ENCODE measurements at places on chromosomes 2 and 18. TPM values are rescaled to one million over a fixed set of nuclear protein-coding genes. Genes with fewer than 3 reads are reported as not detected.

DNA sequence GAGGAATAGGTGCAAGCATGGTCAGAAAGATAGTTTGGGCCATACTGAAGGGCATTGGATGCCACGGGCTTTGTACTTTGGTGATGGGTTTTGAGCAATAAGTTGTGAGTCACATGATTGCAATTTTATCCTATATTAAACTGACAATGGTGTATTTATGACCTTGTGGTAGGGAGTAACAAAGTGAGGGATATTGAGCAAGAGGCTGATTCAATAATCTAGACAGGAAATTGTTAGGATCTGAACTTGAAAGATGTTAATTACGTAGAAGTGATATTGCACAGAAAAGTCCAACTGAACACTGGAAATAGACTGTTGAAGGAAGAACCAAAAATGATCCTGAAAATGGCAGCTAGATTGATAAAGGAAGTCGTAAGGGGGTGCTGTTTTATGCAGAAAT lies 46.6 kb upstream of the TCF4 start:
- no peak for DNase-seq

The ZSCAN30 gene
- total RNA-seq: 19.5 TPM

DNA sequence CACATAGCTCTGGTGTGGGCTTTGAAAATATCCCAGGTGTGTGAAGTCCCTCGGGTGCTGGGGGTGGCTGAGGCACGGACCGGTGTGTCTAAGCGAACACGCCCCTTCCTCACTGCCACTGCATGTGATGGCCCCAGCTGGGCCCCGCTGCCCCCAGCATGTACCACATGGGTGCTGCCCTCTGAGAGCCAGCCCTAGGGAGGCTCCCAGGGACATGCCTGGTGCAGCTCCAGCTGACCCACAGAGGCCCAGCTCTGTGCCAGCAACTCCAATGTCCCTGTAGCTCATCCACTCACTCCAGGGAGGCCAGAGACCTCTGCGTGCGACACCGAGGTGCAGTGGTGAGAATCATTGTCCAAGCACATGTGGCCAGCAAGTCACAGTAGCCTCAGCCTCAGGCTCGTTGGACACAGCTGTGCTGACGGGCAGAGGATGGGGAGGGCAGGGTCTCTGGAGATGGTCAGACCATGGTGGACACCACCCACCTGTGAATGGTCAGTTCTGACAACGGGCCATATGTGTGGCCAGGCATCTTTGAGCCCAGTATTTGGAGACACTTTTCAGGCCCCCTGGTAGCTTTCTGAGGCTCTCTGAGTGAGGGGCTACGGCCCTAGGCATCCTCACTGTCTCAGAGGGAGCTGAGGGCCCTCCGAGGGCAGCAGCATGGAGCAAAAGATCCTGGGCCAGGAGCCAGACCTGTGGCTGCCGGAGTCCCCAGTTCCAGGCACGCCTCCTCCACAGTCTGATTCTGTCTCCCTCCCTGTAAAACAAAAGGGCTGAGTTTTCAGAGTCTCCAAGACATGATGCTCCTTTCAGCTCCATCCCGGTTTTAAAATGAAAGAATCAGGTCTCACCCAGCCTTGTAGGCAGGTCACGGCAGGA lies 220.7 kb downstream of the NDUFA10 start:
- DNase-seq: no peak

The C2orf72 gene
- 0.14 TPM for total RNA-seq

GRCh38 chr2:212640428-212640827 lies 101.8 kb upstream of the ERBB4 start:
- no peak for DNase-seq

DNA sequence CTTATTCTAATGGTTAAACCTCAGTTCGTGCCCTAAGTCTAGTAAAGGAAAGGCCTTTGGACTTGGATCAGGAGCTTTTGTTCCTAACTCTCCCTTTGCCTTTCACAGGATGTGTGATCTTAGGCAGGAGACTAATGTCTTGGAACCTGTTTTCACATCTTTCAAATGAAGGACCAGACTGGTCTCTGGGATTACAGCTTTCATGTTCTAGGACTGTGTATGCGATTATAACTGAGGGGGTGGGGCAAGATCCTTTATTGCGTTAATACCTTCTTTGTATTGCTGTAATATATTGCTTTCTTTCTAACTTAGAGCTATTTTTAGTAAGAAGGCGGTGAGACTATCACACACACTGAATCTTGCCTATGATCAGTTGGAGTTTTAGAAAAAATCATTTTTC lies 368.1 kb downstream of the RPRM start:
- DNase-seq: no peak

- DNase-seq: no peak
These were observed 218.5 kb downstream of the KCNS3 start for GRCh38 chr2:18096836-18097405.

The MEP1B gene
- total RNA-seq: not detected

DNA sequence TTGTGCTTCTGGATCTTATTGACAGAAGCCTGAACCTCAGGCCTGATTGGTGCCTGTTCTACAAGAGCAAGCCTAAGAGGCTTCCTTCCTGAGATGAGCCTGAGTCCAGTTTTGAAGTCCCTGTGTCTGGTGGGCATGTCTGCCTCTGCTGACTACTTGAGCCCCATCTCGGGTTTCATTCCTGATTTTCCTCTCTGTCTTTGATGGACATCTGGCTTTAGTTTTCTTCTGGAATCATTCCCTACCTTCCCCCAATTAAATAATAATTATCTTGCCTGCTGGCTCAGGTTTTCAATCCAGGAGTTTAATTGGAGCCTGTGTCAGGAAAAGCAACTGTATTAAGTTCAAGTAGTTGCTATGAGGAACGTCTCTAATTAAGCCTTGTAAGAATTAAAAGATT lies 135.5 kb upstream of the MC4R start:
- DNase-seq: no peak

The IFIH1 gene
- total RNA-seq: 16.6 TPM

GRCh38 chr2:7994397-7994951 lies 687.4 kb upstream of the ID2 start:
- no peak for DNase-seq

GRCh38 chr18:79853303-79853992 lies 55.7 kb downstream of the KCNG2 start:
- DNase-seq: no peak

The HAAO gene
- 25.3 TPM for total RNA-seq

- DNase-seq: no peak
These were observed 150.4 kb upstream of the CYRIA start for GRCh38 chr2:16816016-16816415.

GRCh38 chr2:239735131-239735828 lies 289.9 kb downstream of the NDUFA10 start:
- no peak for DNase-seq

DNA sequence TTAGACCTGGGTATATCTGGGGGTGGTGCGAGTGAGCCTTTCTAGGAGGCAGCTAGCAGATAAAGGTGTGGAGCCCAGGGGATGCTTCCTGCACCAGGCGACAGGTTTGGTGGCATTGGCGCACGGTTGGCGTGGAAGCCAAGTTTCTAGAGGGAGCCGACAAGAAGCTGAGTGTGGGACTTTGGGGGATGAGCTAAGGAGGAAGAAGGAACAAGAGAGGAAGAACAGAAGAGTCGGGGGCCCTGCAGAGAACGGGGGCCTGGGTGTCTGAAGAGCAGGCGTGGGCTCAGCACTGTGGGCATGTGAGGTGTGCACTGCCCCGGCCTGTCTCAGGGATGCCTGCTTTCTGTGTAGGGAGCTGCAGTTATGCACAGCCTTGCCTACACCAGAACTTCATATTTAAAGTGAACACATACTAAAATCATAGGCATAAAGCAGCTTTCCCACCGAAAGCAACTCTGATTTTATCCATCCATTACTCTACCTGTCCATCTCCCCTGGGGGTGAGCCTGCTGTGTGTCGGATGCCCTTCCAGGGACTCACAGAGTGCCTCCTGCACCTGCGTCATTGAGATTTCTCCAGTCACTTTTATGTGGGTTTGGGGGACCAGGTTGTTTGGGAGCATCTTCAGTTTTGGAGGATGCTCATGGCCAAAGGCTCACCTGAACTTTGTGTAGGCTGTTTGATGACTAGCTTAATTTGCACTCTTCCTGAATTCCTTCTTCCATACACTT lies 149.7 kb downstream of the LDLRAD4 start:
- no peak for DNase-seq

GRCh38 chr2:142241016-142241415 lies 110.2 kb upstream of the LRP1B start:
- no peak for DNase-seq

The VIL1 gene
- 3.6 TPM for total RNA-seq

Data from thoracic aorta (tissue), 2 donors.